ENCODE measurements at places on chromosomes 6 and 20. TPM values are rescaled to one million over a fixed set of nuclear protein-coding genes. Genes with fewer than 3 reads are reported as not detected.

SPTLC3 gene
- total RNA-seq: 1.2 TPM

SNAI1 gene
- 0.15 TPM for total RNA-seq

DNA sequence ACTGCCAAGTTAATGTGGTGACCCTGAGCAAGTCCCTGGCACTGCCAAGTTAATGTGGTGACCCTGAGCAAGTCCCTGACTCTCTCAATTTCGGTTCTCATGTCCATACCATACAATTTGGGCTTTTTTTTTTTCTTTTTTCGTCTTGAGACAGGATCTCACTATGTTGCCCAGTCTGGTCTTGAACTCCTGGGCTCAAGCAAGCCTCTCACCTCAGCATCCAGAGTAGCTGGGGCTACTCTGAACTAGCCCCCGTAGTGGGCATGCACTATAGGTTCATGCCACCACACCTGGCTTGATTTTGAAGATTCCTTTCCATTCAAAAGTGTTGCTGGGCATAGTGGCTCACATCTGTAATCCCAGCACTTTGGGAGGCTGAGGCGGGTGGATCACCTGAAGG, 100.0 kb upstream of the FOXP4 start:
- no peak for DNase-seq

- DNase-seq: no peak
Measured at GRCh38 chr6:34529665-34530327, 26.3 kb downstream of the SPDEF start.

DNA sequence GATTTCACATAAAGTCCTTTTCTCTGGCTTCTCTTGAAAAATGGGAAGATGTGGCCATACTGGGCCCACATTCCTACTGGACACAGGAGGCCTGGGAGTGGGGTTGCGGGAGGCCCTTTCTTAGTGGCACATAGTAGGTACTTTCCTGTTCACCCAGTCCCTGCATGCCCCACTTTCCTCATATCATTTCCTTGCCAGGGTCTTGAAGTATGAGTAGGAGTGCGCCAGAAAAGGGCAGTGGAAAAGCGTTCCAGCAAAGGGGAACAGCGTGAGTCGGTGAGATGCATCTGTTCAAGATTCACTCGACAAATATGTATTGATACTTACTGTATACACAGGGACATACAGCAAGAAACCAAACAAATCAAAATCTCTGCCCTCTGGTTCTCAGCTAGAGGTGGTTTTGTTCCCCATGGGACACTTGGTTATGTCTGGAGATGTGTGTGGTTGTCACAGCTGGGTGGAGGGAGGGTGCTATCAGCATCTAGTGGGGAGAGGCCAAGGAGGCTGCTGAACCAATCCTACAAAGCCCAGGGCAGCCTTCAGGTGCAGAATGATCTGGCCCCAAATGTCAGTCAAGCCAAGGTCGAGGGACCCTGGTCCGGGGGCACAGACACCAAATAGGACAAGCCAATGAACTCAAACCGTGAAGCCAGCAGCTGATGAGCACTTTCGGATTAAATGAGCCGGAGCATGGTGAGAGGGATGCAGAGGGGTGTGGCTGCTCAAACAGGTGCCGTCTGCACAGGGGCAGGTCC, 151.4 kb downstream of the CEBPB start:
- DNase-seq: no peak

GRCh38 chr6:7215798-7216231, 97.2 kb downstream of the SSR1 start:
- DNase-seq: no peak

- DNase-seq: no peak
Measured at GRCh38 chr20:52104546-52105441, 86.8 kb downstream of the ZFP64 start.

CRISP3 gene
- not detected for total RNA-seq

GRCh38 chr20:14800707-14801425, 463.5 kb upstream of the FLRT3 start:
- DNase-seq: no peak

ALDH8A1 gene
- total RNA-seq: 0.89 TPM

GRCh38 chr6:106125925-106126435, 39.8 kb downstream of the PRDM1 start:
- peak; percentile 44 for DNase-seq

WFDC9 gene
- not detected for total RNA-seq

SYNDIG1 gene
- not detected for total RNA-seq

EPB41L1 gene
- not detected for total RNA-seq

HLA-DOA gene
- total RNA-seq: 1.5 TPM

GRCh38 chr6:10136636-10137035, 278.2 kb downstream of the TFAP2A start:
- no peak for DNase-seq

DNA sequence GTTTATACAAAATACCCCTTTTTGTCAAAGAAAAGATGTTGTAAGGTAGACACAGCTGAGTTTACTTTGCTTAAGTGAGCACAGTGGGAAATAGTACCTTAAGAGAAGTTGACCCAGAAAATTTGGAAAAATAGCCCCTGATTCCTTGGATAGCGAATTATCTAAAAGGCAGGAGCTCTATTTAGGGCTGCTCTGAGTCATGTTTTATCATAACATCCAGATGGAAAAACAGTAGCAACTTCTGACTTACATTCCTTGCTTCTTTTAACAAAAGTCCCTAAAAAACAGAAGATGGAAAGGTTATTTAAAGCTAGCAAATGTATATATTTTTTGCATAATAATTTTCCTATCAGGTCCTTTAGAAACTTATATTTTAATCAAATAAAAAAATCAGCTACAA, 59.0 kb downstream of the THEMIS start:
- DNase-seq: no peak

- no peak for DNase-seq
Measured at GRCh38 chr6:40395066-40395697, 192.0 kb downstream of the LRFN2 start.

DNA sequence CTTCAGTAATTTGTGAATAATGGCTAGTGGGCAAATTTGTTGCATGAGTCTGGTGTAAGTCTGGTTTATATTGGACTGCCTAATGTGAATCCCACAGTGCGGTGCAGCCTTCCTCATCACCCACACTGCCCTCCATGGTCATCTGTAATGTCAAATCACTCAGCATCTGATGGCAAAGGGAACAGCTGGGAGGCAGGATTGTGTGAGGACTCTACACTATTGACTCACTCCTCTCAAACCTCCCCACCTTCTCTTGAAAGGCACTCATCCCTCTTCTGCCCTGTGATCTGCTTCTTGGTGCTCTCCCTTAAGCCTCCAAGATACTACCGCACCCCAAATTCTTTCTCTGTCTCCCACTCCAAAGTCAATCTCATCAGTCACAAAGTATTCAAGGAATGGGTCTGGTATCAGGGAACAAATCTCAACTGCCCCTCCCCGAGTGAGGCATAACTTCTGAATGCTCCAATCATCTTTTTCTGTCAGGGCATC, 146.0 kb upstream of the BEND6 start:
- DNase-seq: no peak

CLPSL2 gene
- not detected for total RNA-seq

DNA sequence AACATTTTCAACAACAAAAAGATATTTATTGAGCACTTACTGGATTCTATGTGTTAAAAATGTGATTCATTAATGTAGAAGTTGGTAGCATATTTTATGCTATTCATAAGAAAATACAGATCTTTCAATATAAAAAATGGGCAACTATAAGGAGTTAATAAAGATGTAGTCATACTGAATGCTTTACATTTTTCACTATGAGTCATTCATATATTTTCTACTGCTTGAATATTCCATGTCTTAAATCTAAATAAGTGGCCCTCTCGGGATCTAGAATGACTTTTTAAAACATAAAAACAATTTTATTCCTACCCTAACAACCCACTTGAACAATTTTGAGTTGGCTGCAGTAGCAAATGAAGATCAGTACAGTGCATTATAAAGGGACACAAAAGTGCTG, 362.1 kb downstream of the PHF3 start:
- DNase-seq: no peak

DNA sequence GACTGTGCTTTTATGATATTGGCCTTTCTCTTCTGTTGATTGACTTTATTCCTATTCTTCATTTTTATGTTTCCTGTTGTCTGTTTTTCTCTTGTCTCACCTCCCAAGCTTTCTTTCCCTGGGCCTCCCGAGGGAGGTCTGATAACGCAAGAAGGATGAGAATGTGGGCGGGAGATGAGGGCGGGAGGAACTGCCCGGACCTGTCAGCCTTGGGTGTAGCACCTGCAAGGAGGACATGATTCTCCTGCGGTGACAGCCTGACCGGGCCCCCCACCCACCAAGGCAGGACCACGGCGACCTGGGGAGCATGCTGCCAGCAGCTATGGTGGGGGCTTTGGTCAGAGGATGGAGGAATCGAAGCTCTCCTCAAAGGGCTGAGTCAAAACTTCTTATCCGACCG, 86.9 kb downstream of the PLEKHG1 start:
- DNase-seq: no peak

FAM217A gene
- total RNA-seq: not detected

DNA sequence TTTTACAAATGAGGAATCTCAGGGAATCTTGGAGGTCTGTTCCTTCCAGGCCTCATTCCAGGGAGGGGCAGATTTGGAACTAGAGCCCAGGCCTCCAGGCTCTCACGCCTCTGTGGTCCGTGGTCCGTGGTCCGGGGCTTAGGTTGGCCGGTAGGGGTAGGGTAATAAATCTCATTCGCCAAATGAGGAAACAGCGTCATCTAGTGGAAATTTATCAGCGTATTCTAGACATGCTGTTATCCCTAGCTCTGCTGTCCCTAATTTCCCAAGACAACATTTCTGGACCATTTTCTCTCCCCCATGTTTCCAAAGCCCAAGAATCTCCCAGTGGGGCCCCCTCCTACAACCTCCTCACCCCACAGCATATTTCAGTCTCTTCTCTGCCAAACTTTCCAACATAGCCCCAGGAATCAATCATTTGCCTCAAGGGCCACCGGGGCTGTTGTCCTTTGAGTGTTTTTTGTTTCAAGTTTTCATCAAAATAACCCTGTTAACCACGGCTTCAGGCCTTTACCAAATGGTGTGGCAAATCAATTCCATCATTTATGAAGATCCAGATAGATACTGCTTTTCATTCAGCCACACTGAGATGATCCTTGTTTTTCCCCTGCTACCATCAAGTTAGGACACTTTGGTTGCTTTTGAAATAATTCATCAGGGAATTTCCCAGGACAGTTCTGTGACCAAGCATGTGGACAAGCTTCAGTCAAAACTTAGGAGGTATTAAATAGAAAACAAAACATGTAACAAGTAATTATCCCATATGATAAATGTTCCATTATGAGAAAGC, 126.8 kb downstream of the ALDH8A1 start:
- DNase-seq: peak; percentile 40

DNA sequence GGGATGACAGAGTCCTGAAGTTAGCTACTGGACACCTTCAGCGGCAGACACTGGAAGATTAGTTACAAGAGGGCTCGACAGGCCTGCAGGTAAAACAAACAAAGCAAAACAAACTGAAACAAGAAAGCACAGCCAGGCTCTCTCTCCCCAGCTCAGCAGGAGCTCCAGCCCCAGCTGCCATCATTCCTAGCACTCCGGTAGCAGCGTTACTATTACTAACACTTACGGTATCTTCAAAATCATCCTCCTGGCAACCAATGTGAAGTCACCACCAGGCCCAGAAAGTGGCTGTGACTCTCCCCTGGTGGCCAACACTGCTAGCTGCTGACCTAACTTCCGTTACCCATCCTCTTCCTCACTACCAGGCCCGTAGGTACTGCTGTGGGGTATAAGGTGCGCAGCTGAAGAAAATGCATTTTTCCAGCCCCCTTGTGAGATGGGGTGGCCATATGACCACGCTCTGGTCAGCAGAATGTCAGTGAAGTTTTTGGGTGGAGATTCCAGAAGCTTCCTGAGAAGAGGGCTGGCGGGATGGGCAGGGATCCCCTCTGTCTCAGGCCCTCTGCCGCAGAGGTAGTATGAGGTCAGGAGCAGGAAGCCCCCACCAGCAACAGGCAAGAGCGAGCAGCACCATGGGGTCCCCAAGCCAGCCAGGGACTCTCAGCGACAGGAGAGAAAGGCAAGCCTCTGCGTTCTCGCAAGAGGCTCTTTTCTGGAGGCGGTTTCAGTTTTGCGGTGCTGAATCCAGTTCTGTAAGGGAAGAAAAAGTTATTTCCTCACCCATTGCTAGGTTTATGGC, 37.4 kb upstream of the TBXT start:
- DNase-seq: no peak
